Stimulated activated memory B cell treated with anti-CD40 and anti-IgM and Interleukin-4, amounts not matched to agents 10 μg/mL and 1 μg/mL and 100 μg/mL, for 72 hours (primary cell): ENCODE measurements at places on chromosomes 16 and 17.

GRCh38 chr16:13780406-13781168, 139.4 kb upstream of the ERCC4 start:
- ATAC-seq: no peak

DNA sequence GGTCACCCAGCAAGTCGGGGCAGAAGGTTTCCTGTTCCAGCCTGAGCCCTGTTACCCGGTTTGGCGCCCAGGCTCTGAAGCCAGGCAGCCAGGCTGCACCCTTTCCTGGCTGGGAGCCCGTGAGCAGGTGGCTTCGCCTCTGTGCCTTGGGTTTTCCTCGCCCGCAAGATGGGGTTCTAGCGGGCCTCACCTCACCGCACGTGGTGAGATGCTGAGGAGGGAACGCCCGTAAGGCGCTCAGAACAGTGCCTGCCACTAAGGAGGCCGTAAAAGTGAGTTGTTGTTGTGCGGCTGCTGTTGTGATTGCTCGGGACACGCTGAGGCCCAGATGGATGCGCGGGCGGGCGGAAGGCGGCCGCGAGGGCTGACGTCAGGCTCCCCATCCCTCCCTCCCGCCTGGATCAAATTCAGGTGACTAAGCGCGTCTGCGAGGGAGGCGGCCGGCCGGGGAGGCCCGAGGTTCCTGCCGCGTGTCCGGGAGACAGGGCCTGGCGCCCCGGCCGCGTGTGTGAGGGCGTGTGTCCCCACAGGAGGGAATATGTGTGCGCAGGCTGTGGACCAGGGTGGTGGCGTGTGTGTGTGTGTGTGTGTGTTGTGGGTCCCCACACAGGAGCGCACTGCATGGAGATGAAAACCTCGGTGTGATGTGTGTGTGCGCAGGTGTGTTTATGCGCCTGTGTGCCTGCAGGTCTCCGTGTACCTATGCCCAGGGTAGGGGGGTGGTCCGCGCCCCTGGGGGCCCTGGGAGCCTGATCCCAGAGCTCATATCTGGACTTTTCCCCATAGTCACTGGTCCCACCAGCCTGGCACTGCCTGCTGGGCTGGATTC, 4.3 kb downstream of the CAMKK1 start:
- ATAC-seq: no peak

DNA sequence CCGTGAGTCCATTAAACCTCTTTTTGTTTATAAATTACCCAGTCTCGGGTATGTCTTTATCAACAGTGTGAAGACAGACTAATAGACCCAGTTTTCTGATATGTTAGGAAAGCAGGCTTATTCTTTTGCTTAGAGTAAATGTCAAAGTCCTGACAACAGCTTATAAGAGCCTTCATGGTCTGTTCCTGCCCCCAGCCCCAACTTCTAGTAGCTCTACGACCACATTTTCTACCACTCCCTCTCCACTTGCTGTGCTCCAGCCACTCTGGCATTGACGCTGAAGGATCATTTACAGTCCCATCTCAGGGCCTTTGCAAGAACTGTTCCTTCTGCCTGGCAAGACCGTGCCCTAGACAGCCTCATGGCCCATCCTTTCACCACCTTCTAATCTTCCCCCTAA, 104.6 kb upstream of the GPR139 start:
- no peak for ATAC-seq

GRCh38 chr17:66469890-66470289, 167.5 kb downstream of the PRKCA start:
- ATAC-seq: no peak

- ATAC-seq: peak; percentile 46
Observed at GRCh38 chr17:44362949-44363612, 572 bp downstream of the FAM171A2 start.

GRCh38 chr17:40579471-40579870, 14.2 kb upstream of the CCR7 start:
- ATAC-seq: no peak

DNA sequence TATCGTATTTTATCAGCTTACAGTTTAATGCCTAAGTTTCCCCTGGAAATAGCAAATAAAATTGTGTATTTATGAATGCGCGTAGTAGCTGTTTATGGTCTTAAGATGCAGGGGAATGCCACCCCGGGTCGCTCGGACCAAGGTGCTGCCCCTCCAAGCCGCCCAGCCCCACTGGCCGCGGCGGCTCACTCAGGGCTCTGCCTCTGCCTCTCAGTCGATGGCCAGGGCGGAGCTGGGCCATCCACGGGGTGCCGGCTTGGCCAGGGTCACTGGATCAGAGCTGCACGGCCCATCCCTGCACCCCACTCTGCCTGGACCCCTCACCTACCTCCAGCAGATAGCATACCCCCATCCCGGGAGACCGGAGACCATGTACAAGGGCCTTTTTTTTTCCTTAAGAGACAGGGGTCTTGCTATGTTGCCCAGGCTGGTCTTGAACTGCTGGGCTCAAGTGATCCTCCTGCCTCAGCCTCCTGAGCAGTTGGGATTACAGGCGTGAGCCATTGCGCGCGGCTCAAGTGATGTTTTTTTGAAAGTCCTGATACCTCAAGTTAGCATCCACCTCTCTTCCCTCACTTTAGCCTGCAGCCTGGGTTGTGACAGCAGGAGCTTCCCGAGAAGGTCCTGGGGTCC, 11.0 kb downstream of the PRSS27 start:
- ATAC-seq: no peak
